ENCODE measurements at places on chromosomes 7 and 10.

DNA sequence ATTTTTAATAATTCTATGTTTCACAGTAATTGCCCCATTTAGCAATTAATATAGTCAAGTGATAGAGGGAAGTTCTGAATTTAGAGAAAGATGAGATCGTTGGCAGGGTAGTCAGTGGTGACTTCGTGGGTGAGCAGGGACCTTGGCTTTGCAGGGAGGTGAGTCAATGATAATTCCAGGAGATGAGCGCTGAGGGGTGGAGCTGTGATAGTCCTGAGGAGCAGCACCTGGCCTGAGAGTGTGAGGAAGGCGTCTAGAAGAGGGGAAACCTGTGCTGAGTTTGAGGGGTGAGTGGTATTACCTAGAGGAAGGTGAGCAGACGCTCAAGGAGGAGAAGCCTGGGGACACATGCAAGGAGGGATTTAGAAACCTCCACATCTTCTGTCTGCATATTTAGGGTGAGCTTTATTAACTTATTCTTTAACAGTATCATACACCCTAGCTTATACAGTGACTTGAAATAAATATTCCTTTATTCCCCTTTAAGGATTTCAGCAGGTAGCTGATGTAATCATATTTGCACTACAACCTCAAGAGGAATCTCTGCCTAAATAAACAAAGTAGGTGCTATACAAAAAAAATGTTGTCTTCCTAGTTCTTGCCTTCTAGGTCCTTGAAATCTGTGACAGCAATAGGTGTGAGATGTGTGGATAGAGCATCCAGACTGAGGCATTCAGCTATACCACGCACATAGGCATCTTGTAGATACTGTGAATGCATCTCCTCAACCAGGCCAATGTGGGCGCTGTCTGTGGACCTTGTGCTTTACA lies 2.1 kb upstream of the TRIL start:
- no peak for DNase-seq

GRCh38 chr7:67462781-67463191 lies 466.2 kb downstream of the TYW1 start:
- DNase-seq, result no peak

GRCh38 chr7:91496251-91496820 lies 232.1 kb downstream of the FZD1 start:
- no peak for DNase-seq

GRCh38 chr7:12939694-12940093 lies 252.3 kb downstream of the ARL4A start:
- DNase-seq, result no peak

DNA sequence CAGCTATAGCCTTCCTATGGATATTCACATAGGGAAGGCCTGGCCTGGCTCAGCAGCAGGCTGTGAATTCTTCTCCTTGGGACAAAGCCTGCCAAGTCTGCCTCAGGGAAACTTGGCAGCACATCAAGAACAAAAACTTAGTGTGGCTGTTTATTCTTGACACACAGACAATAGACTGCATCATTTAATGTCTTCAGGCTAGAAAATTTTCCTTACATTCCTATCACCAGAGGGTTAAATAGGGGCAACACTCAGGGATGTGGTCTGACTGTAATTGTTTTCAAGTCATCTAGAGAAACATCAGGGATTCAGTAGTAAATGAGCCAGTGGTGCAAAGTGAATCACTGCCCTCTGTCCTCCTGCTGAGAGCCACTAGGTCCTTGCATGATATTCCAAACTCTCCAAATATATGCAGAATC lies 137.3 kb downstream of the SEMA3C start:
- no peak for DNase-seq

Data from GDM1 (cell line).